ENCODE measurements at places on chromosomes 7 and 10.

- DNase-seq = peak; percentile 90
These were observed 34.0 kb downstream of the DNAJB12 start for GRCh38 chr10:72320676-72321247.

GRCh38 chr10:1255118-1255517, 198.9 kb downstream of the WDR37 start:
- no peak for DNase-seq

GRCh38 chr7:38318803-38319416, 45.5 kb upstream of the TARP start:
- peak; percentile 84 for DNase-seq

GRCh38 chr7:75875113-75876080, 3.4 kb upstream of the RHBDD2 start:
- peak; percentile 49 for DNase-seq

DNA sequence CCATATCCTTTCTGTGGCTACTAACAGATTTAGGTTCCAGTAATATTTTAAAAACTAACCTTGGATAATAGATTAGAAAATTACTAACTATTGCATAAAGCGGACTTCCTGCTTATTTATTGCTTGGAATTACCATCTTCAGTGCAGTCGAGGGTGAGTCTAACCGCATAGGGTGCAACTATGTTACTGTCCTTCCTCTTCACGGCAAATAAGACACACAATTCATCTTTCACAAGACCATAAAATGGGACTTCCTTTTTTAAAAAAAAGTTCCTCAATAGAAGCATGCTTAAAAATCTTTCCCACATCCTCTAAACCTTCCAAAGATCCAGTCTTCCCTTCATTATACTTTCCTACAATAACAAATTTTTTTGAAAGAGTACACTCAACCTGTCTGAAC, 2.1 kb downstream of the SLC25A40 start:
- no peak for DNase-seq

DNA sequence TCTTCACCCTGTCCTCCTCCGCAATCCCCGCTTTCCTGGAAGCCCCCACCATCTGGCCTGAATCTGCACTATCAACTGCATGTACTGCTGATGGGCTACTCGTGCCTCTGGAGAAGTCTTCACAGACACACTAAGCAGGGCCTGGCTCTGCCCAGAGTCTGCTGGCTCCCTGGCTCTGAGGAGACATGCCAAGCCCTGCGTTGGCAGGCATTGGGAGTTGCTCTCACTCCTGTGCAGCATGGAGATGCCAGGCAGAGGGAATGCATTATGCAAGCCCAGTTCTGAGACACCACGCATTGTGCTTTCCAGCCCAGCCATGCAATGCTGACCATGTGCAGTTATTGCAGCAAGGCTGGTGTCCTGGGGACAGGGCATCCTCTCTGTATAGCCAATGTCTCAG, 314.6 kb downstream of the CXCL12 start:
- DNase-seq = no peak

DNA sequence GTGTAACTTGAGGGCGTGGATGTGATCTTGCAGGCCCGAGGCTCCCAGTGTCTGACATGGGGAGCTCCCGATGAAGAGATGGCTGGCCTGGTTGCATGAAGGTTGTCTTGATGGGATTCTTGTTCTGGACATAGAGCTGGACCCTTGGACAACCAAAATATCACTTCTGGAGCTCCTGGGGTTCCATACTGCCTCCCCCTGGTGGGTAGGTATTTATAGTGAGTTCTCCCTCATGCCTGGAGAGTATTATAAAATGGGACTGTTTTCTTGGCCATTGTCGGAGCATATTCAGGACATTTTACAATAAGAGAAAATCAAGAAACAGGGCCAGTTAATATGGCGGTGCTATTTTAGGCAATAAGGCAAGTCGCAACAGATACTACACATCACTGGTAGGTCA, 32.6 kb upstream of the GIMAP8 start:
- no peak for DNase-seq

- peak; percentile 20 for DNase-seq
These were observed 657.8 kb downstream of the SORCS1 start for GRCh38 chr10:106506526-106507283.

DNA sequence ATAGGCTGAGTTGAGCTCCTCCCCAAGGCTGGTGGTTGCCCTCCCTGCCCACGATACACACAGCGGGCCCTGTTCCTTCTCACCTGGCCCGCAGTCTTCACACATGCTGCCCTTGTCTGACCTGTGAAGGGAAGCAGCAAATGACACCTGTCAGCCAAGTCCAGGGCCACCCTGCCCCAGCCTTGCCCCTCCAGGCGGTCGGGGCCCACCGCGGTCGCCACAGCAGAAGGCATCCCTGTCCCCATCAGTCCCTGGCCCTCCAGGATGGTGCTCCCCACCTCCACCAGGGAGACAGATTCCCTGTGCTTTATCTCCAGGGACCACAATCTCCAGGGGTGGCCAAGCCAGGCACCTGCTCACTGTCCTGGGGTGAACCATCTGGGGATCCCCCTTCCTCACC, 81.2 kb upstream of the TMEM248 start:
- no peak for DNase-seq

- DNase-seq = no peak
These were observed 122.0 kb downstream of the AGMO start for GRCh38 chr7:15439853-15440252.

- peak; percentile 68 for DNase-seq
These were observed 39.4 kb upstream of the ARHGAP21 start for GRCh38 chr10:24762966-24763623.

DNA sequence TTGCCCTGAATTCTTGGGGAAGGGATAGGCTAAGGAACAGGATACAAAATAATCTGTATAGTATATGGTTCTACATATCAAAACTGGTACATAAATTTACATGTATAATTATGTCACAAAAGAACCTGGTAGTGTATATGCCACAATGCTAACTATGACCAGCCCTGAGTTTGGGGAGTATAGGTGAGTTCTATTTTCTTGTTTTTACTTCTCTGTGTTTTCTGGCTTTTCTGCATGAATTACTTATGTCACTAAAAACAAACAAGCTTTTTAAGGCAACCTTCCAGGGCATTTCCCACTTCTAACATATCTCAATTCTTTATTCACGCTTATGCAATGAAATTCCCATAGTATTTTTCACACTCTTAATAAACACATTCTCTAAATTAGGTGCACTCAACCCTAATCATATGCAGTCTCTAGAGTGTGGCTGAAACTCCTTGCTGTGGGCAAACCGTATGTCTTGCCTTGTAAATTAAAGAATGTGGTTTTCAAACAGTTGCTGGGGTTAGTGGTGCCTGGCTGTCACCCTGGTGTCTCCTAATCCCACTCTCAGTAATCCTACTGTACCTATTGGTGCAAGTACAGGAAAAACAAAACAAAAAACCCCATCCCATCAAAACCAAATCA, 14.0 kb upstream of the INSIG1 start:
- peak; percentile 49 for DNase-seq

- DNase-seq = peak; percentile 63
These were observed 46.8 kb downstream of the IPMK start for GRCh38 chr10:58220769-58221451.

DNA sequence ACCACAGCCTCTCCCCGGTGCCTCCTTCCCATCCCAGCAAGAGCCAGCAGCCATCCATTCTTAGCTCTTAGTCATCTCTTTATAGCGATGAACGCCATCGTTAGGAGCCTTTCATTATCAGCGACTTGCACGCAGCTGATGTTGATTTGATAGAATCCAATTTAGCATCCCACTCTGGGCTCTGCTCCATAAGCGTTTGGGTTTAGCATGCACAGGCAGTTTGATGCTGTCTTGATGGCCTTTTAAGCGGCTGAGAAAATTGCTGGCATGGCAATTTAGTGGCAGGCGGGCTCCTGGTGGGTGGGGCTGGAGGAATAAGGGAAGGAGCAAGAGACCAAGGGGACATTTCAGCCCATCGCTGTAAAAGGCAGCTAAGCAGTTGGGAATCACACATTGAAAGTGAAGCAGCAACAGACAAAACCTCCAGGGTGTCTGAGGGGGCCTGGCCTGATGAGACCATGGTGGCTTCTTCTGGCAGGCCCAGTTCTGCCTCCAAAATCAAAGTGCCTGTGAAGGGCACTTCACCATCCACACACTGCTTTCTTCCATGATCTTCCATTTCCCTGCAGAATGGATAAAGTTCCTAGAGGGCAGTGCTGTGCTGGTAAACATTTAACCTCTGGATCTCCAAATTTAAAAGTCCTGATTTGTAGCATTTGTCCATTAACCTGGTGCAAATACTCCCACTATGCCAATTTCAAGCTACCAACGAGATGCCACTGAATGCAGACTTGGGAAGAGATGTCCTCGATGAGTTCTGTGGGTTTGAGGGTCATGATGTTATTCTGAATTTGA, 107.8 kb upstream of the PLXNA4 start:
- DNase-seq = no peak

DNA sequence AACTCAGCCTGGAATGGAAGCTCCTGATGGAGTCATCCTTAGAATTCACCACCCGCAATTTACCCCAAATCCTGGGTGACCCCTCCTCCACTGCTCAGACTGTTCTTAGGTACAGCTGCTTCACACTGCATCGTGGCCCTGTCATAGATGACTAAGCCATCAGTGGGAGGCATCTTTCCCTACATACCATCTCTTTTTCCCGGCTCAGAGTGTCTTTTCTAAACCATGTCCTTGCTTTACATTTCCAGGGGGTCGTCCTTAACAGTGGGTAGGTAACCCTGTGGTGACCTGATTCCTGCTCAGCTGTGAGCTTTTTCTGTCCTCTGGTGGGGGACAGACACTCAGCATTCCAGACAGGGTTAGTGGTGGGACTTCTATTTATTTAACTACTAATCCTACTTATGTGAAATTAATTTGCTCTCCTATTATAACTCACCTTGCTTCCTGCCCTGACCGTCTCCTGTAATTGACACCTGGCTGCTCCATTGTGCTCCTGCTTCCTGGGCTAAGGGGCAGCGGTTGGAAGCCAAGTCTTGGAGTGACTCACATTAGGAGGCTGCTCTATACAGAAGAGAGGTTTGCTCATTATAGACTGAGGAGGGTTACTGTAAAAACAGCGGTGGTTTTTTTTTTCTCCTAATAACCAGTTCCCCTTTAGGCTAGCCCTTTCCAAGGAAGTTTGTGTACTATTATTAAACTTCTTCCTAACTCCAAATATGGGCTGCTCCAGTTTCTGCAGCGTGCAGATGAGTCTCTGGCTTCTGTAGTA, 40.6 kb downstream of the PYROXD2 start:
- DNase-seq = peak; percentile 59

DNA sequence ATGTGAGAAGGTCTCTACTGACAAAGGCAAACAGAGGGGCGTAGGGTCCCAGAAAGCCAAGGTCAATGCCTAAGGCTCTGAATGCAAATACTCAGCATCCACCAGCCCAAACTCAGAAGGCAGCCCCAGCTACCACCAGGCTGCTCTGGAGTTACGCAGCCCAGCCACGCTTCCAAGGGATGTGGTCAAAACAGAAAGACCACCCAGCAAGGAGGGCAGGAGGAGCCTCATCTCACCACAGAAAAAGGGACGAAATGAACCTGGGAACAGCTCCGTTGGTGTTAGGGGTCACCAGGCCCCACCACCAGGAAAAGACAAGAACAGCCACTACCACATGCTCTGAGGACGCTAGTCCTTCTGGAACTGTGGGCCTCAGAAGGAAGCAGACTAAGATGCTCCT, 65.1 kb downstream of the CTBP2 start:
- no peak for DNase-seq

GRCh38 chr10:98659951-98660350, 213.2 kb upstream of the HPS1 start:
- no peak for DNase-seq

DNA sequence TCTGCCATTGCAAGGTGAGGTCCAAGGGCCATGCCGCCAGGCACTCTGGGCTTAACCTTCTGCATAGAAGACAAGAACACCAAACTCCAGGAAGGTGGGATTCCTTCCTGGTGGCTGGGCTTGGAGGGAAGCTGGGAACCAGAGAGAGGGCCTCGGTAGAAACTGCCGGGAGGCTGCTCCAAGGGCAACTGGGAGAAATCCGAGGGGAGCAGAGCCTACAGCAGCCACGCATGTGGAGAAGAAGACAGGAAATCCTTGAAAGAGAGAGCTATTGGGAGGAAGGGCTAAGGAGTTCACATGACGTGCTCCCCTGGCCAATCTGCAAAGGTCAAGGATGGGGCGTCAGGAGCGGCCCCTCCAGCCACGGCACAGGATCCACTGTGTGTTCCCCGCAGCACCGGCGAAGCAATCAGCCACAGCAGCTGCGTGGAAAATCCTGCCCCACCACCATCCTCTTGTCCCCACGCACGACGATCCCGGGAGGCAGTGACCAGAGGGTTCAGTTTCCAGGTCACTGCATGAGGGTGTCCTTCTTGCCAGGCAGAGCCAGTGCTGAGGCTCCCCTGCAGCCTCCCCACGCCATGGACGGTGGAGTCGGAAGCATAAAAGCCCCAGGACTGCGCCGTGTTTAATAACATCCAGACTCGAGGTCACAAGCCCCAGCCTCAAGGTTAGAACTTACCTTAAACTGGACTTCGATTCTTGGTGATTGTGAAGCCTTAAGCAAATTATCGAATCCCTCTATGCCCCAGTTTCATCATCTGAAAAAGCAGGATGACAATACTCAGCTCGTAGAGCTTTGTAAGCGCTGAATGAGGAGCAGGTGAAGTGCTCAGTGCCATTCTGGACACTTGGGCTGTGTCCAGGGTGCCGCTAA, 8.6 kb upstream of the PPP2R2D start:
- no peak for DNase-seq

DNA sequence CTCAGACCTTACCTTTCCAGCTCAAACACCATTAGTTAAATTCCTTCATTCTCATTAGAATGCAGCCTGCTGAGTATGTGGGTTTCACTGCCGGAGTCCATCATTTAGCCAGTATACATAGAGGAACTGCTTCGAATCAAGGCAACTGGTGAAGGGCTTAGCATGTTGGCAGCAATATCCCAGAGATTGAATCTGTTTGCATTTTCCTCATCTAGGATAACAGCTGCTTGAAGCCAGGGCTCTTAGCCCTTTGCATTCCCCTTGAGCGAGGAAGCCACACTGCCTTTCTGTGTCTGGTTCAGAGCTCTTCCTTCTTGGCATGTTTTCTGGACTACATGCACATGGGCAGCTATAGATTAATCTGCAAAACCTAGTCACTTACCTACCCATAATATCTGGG, 14.7 kb downstream of the NODAL start:
- DNase-seq = no peak

DNA sequence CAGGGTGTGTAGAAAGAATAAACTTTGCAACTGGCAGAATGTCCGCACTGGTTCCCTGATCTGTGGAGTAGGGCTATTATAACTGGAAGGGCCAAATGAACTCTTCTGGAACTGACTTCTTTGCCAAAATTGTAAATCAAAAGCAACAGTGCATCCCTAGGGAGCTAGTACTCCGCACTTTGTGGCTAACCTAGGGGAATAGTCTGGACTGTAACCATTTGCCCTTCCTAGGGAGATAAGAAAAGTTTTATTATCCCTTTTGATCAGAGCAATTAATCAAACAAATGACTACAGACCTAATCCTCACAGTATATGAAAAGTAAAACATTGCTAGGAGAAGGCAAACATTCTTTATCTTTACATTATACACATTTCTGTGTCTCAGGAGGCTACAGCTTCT, 45.5 kb upstream of the STEAP1B start:
- DNase-seq = no peak

DNA sequence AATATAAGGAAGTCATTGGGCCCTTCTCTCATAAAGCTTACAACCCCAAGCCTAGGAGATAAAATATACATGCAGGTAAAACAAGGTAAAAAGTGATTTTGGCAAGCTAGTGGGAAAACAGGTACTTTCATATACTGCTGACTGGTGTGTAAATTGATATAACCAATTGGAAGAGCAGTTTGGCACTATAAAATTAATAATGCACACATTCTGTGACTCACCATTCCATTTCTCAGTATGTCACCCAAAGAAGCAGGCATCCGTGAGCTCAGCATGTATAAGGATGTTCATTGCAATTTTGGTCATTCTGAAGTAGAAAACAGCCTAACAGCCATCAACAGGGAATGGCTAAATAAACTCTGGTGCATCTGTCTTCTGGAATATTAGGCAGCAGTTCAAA, 2.9 kb downstream of the MACROH2A2 start:
- no peak for DNase-seq

All from renal cortical epithelial cell (primary cell).